ENCODE measurements at places on chromosomes 1 and 21. TPM values are rescaled to one million over a fixed set of nuclear protein-coding genes. Genes with fewer than 3 reads are reported as not detected.

GRCh38 chr21:21102896-21103295 is 104.7 kb downstream of the NCAM2 start:
- no peak for DNase-seq

- no peak for DNase-seq
Observed at GRCh38 chr1:47444297-47444561, 6.4 kb downstream of the FOXD2 start.

The S100A16 gene
- total RNA-seq, result 103 TPM

GRCh38 chr1:163115887-163116286 is 46.7 kb downstream of the RGS4 start:
- no peak for DNase-seq

- DNase-seq, result no peak
Observed at GRCh38 chr1:154842635-154843034, 27.4 kb downstream of the KCNN3 start.
